Naive thymus-derived CD8-positive, alpha-beta T cell (primary cell): ENCODE measurements at places on chromosomes 7 and 10.

GRCh38 chr7:82098414-82098813 lies 328.6 kb upstream of the HGF start:
- DNase-seq: no peak

GRCh38 chr7:120996988-120997345 lies 8.5 kb downstream of the CPED1 start:
- DNase-seq: no peak

GRCh38 chr7:94333810-94334209 lies 60.9 kb upstream of the COL1A2 start:
- DNase-seq: no peak

DNA sequence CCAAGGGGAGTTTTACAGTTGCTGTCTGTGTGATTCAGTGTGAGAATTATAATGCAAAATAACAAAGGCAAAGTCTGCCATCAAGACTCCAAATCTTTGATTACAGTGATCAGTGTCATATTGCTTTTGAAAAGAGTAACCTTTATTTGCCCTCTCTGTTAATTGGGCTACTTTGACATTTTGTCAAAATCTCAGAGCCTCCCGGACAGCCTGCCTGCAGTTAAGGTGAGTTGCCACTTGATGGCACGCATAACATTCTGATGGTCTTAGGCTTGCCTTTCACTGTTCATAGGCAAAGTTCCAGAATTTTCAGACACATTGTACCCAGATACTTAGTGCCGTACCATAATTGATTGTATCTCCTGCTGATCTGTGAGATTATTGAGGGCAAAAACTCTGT lies 253.5 kb downstream of the ABCA13 start:
- no peak for DNase-seq

GRCh38 chr7:142496545-142496991 lies 238.7 kb upstream of the PRSS58 start:
- peak; percentile 29 for DNase-seq

- DNase-seq: peak; percentile 70
Measured at GRCh38 chr7:157502701-157503111, 165.9 kb downstream of the DNAJB6 start.

- DNase-seq: no peak
Measured at GRCh38 chr7:27082171-27082570, 13.6 kb downstream of the HOXA1 start.

DNA sequence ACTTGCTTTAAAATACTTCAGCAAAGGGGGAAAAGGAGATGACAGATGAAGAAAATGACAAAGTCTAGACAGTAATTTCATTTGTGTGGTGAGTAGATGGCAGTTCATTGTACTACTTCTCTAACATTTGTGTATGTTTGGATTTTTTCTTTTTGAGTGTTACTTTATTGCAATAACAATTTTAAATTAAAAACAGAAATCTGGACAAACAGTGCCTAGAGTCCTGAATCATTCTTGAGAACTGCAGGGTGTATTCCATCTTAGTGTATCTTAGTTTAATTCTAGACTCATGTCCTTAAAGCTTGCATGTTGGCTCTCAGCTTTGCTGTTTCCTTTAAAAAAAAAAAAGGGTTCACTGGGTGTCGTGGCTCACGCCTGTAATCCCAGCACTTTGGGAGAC lies 31.1 kb downstream of the HOXA1 start:
- DNase-seq: no peak

DNA sequence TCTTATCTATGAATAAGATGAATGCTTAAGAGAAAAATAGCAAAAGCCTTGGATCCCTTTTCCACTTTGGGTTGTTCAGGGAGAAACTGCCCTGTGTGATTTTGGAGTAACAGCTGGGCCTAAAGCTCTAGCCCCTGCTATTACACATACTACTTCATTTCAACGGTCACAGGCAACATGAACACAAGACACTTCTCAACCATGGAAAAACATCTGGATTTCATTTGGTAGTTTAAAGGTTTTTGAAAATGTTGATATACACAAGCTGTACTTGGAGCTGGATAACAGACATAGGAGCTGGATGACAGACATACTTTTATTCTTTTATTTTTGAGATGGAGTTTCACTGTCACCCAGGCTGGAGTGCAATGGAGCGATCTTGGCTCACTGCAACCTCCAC lies 2.7 kb upstream of the CHUK start:
- DNase-seq: no peak

- DNase-seq: no peak
Measured at GRCh38 chr7:156962897-156963296, 13.4 kb downstream of the NOM1 start.

GRCh38 chr10:70691611-70692010 lies 19.3 kb downstream of the ADAMTS14 start:
- no peak for DNase-seq

- no peak for DNase-seq
Measured at GRCh38 chr10:92265687-92266258, 25.1 kb downstream of the CPEB3 start.

GRCh38 chr7:20224025-20224424 lies 6.8 kb upstream of the MACC1 start:
- DNase-seq: no peak

DNA sequence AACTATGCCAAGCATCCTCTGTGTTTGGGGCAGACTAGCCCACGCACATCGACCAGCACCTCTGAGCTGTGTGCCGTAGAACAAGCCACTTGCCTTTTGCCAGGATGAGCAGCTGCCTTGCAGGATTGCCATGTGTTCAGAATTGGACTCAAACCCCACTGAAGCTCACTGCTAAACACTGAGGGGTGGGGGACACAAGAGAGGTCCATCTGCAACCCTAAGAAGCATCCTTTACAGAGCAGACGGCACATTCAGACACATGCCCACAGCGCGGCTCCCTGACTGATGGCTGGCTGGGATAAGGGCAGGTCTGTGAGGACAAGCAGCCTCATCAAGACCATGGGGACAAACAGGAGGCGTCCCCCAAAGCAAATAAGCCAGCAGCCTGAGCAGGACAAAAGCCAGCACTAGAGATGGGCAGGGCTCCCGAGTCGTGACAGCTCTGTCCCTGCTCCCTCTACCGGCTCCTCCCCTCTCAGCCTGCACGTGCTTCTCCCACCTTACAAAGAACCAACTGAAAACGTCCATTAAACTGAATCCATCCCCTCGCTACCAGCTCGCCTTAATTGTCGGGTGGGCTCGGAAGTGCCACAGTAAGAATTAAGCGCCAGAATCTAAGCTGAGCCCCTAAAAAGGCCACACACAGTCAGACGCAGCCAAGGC lies 114.2 kb downstream of the PRKAG2 start:
- DNase-seq: no peak

DNA sequence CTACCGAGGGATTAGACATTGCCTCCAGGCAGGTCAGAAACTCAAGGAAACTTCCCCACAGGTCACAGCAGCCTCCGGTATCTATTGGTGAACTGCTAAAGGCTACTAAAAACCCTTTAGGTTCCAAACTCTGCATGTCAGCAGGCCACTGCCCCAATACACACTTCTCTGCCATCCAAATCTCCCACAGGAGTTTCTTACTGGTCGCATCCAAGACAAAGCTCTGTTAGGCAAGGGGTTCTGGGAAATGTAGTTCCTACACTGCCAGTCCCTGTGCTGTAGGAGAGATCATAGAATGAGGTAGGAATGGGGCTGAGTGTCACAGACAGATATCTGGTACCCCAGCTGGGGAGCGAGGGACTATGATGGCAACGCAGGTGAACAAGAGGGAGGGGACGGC lies 757.0 kb upstream of the C7orf33 start:
- DNase-seq: no peak

- no peak for DNase-seq
Measured at GRCh38 chr7:45067582-45067981, 21.2 kb downstream of the NACAD start.

DNA sequence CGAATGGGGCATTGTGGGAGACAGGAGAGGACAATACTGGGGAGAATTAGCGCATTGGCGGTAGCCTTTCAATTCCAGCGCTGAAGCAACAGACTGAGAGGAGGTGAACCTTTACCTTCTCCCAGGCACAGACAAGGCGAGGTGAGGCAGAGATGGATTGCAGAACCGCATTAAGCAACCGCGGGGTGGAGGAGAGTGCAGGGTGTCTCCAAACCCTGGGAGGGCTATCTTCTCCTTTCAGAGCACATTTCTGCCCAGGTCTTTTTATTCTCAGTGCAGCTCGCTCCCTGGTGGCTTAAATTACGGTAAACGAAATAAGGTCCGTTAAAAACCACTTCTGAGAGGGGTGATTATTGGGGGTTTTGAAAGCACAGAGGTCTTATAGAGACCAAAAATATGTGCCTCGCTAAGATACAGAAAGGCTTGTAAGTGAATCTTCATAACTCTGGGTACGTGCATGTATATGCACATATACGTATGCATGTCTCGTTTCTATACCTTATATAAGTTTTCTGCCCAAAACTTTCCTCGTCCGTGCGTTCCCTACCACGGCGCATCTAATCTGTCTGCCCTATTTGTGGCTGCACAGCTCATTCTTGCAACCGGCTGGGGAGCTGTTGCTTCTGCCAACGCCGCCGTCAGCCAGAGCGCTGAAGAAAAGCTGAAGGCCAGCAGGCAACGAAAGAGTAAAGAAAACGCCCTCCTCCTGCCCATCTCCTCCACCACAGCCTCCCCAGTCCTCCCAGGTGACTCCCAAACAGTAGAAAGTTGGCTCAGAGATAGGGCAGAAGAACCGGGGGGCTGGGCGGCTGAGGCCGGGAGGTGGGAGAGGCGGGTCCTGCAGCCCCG lies 895 bp upstream of the ZNF804B start:
- DNase-seq: no peak

GRCh38 chr10:52318136-52318701 lies 4.1 kb downstream of the DKK1 start:
- no peak for DNase-seq

- no peak for DNase-seq
Measured at GRCh38 chr7:26857506-26858240, 6.7 kb downstream of the SKAP2 start.

- no peak for DNase-seq
Measured at GRCh38 chr10:19993714-19994315, 177.6 kb downstream of the PLXDC2 start.

DNA sequence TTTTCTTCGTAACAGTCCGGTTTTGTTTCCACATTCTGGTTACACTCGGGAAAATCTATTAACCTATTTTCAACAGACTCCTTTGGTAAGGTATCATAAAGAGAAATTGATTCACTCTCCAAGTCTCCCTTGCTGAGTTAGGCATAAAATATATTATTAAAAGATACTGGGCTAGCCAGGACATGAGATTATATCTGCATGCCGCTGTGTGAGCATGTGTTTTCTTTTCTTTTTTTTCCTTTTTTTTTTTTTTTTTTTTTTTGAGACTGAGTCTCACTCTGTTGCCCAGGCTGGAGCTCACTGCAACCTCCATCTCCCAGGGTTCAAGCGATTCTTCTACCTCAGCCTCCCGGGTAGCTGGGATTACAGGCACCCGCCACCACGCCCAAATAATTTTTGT lies 23.0 kb upstream of the SFMBT2 start:
- no peak for DNase-seq

DNA sequence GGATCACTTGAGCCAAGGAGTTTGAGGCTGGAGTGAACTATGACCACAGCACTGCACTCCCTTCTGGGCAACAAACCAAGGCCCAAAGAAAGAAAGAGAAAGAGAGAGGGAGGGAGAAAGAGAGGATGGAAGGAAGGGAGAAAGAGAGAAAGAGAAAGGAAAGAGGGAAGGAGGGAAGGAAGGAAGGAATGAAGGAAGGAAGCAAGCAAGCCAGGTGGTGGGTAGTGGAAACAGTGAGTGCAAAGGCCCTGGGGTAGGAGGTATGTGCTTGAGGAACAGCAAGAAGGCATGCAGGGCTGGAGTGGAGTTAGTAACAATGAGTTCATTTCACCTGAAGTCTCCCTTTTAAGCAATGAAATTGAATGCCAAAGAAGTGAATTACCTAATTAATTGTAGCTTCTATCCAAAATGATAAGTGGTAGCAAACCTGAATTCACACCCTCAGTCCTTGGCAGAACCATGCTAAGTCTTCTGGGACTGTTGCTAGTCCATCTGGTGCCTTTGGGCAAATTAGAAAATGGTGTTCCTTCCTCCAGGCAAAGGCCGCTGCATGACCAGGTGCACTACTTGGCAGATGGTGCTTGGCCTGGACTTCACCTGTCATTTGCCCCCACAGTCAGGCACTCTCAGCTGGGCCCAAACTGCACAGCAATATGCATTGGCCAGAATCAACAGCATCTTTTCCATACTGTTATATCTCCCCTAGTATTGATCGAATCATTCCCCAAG lies 67.4 kb upstream of the MPP7 start:
- DNase-seq: no peak

- no peak for DNase-seq
Measured at GRCh38 chr7:95398155-95398940, 2.2 kb upstream of the PON3 start.

GRCh38 chr10:32070645-32071044 lies 14.4 kb upstream of the KIF5B start:
- no peak for DNase-seq

- DNase-seq: no peak
Measured at GRCh38 chr7:44195889-44196288, 4.9 kb upstream of the YKT6 start.

- no peak for DNase-seq
Measured at GRCh38 chr10:52742731-52743130, 29.9 kb downstream of the MBL2 start.

DNA sequence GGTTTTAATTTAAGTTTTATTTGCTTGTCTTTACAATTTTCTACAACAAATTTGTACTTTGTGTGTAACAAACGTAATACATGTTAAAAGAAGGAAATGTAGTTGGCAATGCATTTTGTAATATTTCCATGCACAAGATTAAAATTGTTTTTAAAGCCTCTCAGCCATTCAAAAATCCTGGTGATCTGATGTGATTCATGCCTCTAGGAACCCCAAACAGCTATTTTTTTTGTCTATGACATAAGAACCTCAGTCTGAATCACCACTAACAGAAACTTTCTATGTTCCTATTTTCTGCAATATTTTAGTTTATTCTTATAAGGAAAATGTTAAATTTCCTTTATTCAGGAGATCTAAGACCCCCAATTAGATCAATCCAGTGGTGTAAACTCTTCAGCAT lies 183.1 kb upstream of the YAE1 start:
- DNase-seq: no peak

DNA sequence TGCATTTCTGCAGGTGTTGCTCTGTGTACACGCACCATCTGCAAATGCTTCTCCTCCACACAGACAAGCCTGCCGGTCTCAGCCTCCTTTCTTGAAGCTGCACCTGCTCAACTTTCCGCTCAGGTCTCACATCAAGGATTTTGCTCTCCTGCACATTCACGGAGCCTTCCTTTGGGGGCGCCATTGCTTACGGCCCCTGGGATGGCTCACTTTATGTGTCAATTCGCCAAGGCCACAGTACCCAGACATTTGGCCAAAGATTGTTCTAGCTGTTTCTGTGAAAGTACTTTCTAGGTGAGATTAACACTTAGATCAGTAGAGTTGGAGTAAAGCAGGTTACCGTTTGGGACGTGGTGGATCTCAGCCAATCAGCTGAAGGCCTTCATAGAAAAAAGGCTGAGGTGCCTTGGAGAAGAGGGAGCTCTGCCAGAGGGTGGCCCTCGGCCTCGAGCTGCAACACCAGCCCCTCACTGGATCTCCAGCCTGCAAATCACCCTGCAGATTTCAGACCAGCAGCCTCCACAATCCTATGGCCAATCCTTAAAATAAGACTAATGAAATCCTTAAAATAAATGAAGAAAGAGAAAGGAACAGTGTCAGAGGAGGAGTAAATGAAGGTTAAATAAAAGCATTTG lies 39.9 kb upstream of the PPP2R2D start:
- DNase-seq: no peak

- no peak for DNase-seq
Measured at GRCh38 chr7:150417239-150417638, 33.2 kb upstream of the GIMAP8 start.
